ENCODE measurements at places on chromosomes 1 and 21.
A peak's percentile ranks its signal among the peaks of the same experiment; 100 is the strongest.

DNA sequence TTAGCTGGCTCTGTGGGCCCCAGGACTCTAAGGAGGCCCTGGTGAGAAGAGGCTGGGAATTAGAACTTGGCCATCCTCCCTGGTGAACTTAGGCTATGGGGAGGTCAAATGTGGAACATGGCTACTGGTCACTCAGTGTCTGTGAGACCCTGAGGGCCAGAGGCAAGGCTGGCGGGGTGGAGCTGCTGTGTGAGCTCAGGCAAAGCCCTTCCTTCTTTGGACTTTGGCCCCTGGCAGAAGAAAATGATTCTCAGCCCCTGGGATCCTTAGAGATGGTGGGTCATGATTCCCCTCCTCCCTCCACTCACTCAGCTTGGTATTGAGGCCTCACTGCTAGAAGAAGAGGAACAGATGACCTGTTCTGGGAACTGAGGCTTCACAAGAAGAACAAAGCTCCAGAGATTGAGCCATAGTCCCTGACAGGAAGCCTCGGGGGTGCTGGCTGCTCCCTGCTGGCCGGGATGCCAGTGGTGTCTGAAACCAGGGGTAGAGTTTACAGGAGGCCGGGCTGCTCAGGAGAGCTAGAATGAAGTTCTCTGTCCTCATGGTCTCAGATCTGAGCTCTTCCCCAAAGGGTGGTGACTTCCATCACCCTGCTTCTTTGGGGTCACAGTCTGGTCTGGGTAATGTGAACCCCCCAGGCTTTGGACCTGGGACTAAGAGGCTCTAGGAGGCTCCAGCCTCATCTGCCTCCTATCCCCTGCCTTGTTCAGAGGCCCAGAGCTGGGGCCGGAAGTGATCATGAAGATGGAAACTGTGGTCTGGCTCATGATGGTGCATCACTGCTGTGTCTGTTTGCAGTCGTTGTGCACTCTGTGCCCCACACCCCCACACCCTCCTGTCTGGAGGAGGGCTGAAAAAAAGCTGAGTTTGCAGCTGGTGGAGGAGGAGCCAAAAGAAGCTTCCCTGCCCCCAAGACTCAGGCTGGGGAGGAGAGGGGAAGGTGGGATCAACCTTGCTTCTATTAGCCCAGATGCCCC lies 905 bp downstream of the BTBD19 start:
- peak; percentile 68 for DNase-seq

DNA sequence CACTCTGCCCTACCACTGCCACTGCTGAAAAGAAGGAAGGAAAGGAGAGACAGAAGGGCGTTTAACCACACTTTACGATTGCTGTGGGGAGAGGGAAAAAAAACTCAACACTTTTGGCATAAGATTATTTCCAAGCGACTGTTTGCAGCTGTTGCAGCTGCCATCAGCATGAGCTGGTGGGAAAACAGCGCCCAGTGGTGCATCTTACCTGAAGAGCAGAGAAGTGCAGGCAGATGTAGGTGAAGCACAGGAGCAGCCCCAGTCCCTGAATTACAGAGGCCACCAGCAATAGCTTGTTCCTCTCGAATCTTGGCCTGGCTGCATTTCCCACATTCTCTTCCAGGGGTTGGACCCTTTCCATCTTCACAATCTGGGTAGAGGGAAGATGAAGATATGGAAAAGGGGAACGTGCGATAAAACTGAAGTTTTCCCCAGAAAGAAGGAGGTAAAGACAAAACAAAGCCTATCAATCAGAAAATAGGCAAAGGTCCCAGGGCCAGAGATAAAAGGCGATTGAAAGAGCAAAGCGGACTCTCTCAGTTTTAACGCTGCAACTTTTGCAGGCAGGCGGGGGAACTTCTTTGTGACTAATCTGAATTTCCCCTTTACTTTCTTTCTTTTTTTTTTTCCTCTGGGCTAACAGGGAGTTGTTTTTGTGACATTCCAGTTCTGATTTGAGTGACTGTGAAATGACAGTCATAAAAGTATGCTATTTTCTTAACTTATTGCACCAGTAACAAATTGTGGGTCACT lies at the start of gene TNFSF4:
Gene TNFSF4, minus strand, starts transcription at position 516 of the 753 bp plus-strand sequence. Its CDS starts 155 bp downstream, at position 361.
- no peak for DNase-seq

DNA sequence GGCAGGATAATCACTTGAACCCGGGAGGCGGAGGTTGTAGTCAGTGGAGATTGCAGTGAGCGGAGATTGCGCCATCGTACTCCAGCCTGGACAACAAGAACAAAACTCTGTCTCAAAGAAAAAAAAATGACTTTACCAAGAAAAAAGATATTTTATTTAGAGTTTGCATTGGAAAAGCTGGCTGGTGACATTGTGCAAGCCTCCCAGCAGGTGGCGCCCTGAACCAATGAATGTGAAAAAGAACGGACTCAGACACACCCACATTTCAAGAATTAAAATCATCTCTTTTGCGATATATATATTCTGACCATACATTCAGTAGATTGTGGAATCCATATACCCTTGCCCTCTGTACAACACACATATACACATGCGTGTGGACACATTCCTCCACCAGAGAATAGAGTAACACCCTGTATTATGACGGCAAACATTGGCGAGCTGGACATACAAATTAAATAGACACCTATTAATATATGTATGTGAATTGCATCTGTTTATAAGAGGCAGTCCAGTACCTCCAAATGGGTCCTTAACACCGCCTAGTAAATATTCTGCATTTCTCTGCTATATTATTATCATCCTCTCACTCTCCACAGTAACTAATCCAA lies 39.0 kb upstream of the CADM3 start:
- DNase-seq: peak; percentile 56

DNA sequence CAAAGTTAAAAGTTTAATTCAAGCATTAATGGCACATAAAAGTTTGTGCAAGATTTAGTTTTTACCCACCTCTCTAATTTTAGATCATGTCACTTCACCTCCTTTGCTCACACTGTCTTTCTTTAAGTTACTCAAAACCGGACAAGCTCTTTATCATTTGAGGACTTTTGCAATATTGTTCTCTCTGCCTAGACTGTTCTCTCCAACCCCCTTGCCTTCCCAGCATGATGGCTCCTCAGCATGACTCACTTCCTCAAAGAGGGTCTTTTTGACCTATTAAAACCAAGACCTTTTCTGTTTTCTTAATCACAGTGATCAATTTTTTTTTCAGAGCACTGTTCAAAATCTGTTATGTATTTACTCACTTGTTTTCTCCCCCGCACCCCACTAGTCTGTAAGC lies 61.3 kb downstream of the XKR8 start:
- DNase-seq: no peak

DNA sequence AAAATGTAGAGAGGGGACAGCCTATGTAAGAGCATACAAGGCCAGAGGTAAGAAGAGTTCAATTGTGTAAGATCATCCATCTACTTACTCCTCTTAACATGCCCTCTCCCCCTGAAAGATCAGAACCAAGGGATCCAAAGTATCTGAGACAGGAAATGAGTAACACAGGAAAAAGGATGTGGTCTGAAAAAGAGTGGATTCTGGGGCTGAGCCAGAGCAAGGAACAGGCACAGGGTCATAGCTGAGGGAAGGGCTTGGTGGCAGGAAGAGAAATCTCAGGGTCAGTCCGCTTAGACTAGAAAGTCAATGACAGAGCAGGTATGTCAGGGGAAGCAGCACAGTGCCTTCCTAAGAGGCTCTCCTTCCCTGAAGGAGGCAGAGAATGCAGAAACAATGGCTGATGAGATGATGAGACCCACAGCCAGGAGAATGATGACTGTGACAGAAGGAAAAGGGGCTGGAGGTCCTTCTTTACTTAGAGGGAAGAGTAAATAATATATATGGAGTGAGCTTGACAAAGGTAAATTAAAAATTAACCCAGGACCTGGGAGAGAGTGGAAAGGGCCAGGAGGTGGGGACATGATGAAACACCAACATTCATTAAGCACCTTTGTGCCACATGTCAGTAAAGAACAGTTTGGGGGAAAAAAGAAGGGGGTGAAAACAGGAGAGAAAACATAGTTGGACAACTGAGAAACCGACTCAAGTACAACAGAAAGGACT lies 26.2 kb upstream of the A3GALT2 start:
- DNase-seq: no peak

- DNase-seq: no peak
These were observed 64.0 kb downstream of the CTH start for GRCh38 chr1:70475023-70475422.

- no peak for DNase-seq
These were observed 258.4 kb upstream of the ZRANB2 start for GRCh38 chr1:71339238-71339637.

- DNase-seq: no peak
These were observed 19.3 kb upstream of the NPL start for GRCh38 chr1:182770232-182770631.

DNA sequence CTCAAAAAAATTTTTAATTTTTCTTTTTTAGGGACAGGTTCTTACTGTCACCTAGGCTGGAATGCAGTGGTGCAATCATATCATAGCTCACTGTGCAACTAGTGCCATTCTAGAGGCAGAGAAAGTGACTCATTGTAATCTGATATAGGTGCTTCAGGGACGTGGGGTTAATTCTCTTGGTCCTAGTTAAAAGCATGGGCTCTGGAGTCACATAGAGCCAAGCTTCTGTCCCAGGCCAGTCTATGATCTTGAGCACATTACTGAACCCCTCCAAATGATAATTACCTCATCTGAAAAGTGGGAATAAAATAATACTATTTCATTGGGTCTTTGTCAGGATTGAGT lies 1.1 kb upstream of the ADIPOR1 start:
- DNase-seq: no peak

DNA sequence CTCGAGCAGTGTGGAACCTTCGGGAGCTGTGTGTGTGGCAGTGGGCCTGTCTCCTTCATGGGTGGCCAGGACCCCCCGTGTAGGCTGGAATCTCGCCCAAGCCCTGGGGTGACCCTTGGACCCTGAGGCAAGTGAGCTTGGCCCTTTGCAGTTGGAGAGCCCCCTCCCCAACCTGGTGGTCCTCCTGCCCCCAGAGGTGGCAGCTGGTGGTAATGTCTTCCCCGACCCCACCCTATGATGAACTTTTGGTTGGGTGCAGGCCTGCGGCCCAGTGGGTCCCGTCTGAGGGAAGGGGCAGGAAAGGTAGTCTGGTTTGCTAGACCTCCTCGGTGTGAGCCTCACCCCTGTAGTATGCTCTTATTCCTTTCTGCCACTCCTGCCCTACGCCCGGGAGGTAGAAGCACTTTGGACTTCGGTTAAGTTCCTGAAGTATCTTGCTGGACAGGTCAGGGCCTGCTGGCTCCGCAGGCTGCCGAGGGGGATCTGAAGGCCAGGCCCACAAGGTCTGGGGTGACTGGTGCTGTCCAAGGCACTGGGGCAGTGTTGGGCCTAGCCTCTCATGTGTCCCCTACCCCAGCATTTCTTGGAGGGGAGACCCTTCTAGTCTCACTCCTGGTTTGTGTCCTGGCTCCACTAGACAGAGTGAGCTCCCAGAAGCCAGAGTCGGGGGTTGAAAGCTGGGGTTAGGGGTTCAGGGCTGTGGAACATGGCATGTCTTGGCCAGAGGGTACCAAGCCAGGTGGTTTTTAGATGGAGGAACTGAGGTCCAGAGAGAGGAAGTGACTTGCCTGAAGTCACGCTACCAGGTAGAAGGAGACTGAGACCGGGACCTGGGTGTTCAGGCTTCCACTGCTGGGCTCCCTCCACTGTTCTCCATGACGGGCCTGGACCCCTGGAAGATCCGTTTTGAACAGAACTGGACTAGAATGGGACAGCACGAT lies 1.8 kb downstream of the ZNF362 start:
- DNase-seq: no peak

DNA sequence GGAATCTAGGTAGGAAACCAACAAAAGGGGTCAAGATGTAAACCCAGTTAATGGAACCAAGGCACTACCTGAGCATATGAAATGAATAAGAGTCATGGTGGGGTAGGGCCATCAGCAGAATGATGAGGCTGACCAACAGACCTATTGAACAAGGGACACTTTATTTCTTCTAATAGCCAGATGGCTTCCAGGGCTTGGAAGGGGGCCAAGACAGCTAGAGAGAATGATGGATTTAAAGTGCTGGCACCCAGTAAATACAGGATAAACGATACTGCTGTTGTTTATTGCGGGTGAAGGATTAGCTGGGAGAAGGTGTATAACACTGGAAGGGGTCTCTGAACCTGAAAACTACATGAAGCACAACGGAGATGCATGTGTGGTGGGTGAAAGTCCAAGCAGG lies 15.6 kb downstream of the DDAH1 start:
- DNase-seq: no peak

GRCh38 chr1:148362626-148363438 lies 120.3 kb downstream of the PPIAL4G start:
- DNase-seq: peak; percentile 27

GRCh38 chr1:154427173-154428139 lies 22.3 kb downstream of the IL6R start:
- no peak for DNase-seq

DNA sequence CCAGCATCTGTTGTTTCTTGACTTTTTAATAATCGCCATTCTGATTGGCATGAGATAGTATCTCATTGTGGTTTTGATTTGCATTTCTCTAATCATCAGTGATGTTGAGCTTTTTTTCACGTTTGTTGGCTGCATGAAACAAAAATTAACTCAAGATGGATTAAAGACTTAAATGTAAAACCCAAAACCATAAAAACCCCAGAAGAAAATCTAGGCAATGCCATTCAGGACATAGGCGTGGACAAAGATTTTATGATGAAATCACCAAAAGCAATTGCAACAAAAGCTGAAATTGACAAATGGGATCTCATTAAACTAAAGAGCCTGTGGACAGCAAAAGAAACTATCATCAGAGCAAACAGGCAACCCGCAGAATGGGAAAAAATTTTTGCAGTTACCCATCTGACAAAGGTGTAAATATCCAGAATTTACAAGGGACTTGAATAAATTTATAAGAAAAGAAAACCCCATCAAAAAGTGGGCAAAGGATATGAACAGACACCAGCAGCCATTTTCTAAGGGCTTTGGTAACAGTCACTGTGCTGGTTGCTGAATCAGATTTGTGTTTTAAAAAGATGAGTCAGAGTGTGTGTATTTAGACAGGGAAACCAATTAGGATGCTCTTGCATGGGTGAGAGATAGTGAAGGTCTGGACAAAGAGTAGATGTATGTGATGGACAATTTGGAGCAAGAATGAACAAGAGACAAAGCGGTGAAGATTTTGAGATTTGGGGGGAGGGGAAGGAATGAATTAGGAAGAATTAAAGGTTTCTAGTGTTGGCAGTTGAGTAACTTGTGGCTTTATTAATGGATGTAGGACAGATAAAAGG lies 110.7 kb downstream of the RYR2 start:
- no peak for DNase-seq

DNA sequence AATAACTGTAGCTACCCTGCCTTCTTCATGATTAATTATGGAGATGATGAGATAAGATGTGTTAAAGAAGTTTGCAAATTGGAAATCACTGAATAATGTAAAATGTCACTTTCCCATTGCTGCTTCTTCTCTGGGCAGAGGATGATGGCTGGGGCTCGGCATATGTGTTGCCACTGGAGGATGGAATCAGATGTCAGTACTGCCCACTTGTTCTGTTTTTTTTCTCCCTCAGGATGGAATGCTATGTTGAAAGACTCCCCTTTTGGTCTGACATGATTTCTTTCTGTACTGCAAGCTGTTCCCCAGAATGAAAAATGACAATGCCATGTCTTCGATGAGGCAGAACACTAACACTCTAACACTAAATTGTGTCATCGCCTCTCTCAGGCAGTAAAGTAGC lies 373.9 kb upstream of the SPAG17 start:
- DNase-seq: no peak

GRCh38 chr1:76677416-76678405 lies 189.6 kb upstream of the ST6GALNAC5 start:
- no peak for DNase-seq
